ENCODE measurements at places on chromosomes 5 and 9.

DNA sequence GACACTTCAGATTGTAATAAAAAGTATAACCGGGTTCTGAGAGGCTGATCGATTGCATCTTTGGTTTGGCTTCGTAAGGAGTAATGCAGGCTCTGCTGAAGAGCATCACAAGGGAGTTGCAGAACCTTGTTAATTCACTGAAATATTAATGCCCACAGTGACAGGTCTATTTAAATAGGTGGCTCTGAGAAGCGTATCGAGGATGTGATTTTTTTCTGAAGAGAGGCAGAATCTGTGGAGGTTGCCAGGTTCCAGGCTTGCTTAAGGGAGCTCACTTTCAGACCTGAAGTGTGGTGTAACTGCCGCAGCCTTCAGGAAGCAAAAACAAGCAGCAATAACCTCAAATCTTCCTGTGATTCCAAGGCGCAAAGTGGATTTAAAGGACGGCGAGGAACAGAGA lies 80.3 kb downstream of the ANKRD33B start:
- DNase-seq, result no peak

- no peak for DNase-seq
Observed at GRCh38 chr5:173807181-173807655, 80.9 kb upstream of the CPEB4 start.

DNA sequence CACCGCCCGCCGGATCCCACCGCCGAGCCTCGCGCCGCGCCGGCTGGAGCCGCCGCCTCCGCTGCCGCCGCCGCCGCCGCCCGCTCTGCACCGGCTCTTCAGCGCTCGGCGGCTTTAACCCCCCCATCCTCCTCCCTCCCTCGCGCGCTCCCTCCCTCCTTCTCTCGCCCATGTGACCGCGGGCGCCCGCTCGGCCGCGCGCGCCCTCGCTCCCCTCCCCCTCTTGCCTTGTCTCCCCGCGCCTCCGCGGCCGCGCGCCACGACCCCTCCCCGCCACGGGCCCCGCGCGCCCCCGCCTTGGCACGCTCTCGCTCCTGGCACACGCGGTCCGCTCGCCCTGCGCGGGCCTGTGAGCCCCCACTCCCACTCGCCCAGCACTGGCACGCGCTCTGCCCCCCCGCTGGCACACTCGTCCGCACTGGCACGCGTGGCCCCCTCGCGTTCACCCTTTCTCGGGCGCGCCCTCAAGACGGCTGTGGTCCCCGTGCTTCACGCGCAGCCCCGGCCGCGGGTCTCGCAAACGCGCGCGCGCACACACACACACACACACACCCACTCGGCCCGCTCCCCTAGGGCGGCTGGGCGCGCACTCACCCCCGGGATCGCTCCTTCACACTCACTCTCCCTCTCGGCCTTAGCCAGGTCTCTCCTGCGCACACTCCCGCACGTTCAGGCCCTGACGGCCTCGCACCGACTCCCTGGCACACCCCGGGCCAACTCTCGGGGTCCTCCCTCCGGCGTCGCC lies at the start of gene CNTFR:
CNTFR (minus strand) TSS at position 89 of the 745 bp plus-strand sequence. CDS start 20,743 bp downstream, outside the sequence.
- DNase-seq, result no peak

GRCh38 chr5:32044939-32045338 lies 129.2 kb downstream of the GOLPH3 start:
- no peak for DNase-seq

- DNase-seq, result no peak
Observed at GRCh38 chr5:56269216-56269927, 36.2 kb upstream of the ANKRD55 start.

DNA sequence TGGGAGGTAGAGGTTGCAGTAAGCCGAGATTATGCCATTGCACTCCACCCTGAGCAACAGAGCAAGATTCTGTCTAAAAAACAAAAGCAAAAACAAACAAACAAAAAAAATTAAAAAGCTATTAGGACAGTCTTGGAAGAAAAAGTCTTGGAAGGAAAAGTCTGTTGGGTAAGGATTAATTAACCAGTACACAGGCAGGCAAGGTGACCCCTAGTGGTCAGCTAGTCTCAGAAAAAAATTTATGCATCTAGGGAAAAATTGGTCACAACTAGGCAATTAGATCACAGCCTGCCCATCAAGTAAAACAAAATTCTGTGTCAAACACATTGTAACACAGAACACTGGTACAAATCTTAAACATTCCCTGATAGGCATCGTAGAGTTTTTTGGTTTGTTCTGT lies 6.7 kb upstream of the ANKRD18B start:
- DNase-seq, result peak; percentile 1
